ENCODE measurements at places on chromosomes 2 and 18.

DNA sequence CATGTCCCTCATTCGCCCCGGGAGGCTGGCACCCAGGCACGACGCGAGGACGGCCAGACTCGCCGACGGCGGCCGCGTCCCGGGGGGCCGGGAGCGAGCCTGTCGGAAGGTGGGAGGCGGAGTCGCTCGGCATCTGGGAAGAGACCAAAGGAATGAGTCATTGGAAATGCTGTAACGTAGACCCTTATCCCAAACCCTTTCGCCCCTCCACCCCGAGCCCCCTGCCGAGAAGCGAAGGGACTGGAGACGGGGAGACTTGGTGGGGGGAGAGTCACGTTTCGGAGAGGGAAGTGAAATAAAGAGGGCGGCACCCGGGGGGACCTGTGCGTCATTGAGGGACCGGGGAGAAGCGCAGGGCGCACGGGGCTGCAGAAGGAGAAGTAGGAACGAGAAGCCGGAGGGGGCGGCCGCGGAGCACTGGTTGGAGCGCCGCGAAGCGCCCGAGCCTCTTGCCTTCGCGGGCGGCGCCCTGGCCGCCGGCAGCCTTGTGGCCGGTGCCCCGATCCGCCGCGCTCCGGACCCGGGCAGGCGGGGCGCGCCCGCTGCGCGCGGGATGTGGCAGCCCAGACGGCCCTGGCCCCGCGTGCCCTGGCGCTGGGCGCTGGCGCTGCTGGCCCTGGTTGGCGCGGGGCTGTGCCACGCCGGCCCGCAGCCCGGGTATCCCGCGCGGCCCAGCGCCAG, at the start of gene EMILIN2:
EMILIN2 (plus strand) TSS at position 371 of the 681 bp plus-strand sequence; CDS start at position 554, 183 bp downstream.
- peak; percentile 27 for DNase-seq

DNA sequence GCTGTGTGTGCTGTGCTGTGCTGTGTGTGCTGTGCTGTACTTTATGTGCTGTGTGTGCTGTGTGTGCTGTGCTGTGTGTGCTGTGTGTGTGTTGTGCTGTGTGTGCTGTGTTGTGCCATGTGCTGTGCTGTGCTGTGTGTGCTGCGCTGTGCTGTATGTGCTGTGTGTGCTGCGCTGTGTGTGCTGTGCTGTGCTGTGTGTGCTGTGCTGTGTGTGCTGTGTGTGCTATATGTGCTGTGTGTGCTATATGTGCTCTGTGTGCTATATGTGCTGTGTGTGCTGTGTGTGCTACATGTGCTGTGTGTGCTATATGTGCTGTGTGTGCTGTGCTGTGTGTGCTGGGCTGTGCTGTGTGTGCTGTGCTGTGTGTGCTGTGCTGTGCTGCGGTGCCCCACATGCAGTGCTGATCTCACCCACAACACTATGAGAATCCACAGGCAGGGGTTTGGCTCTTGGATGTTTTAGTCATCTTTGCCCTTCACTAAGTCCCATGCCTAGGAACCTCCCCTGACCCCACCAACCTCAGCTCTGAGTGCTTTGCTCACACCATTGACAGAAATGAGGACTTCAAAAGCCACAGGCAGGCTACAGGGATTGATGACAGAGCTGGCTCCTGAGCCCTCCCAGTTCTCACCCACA, 30.5 kb upstream of the MAL start:
- DNase-seq, result no peak

DNA sequence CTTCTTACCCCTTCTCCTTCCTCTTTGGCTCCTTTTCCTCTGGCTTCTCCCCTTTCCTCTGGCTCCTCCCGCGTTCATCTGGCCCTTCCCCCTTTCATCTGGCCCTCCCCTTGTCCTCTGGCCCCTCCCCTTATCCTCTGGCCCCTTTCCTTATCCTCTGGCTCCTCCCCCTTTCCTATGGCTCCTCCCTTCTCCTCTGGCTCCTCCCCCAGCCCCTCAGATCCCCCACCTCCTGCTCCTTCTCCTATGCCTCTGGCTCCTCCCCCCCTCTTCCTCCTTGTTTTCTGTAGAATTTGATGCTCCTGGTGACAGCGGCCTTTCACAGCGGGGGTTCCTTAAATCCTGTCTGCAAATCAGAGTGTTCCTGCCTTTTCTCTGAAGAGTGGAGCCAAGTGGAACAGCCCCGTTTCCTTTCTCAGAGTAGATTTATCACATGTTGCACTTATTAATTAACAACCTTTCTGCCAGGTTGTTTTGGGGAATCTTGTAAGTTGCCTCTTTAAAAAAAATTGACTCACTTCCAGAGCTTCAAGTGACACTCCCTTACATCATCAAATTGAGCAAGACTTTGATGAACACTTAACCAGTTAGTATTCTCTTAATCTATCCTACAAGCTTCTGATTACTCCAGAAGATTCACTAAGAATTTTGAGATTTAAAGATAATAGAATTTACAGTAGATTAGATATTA, 27.9 kb downstream of the FABP1 start:
- no peak for DNase-seq

DNA sequence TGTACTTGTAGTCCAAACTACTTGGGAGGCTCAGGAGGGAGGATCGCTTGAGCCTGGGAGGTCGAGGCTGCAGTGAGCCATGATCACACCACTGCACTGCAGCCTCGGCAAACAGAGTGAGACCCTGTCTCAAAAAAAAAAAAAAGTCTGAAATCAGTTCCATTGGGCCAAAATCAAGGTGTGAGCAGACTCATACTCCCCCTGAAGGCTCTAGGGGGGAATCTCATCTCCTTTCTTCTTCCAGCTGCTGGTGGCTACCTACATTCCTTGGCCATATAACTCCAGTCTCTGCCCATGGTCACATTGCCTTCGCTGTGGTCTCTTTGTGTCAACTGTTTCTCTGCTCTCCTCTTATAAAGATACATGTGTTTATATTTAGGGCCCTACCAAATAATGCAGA, 234.0 kb downstream of the LRRTM1 start:
- no peak for DNase-seq

GRCh38 chr2:3214065-3214464, 163.6 kb downstream of the EIPR1 start:
- no peak for DNase-seq

- DNase-seq, result no peak
These were observed 32.0 kb upstream of the CCDC88A start for GRCh38 chr2:55451699-55452098.

DNA sequence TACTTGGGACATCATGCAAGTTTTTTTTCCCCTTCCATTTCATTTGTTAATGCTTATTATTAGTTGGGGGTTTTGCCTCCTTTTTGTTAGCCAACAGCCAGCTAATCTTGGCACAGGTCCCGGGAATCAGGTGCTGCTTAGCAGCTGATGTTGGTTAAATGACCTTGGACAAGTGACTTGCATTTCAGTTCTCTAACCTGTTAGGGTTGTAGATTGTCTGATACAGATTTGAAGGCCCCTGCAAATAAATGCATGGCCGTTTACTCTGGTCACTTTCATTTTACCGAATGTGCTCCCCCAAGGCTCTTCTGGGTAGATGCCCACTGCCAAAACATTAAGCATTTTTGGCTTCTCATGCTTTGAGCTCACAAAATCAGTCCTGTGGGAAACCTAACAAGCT, 120.9 kb downstream of the SPTBN1 start:
- DNase-seq, result no peak

DNA sequence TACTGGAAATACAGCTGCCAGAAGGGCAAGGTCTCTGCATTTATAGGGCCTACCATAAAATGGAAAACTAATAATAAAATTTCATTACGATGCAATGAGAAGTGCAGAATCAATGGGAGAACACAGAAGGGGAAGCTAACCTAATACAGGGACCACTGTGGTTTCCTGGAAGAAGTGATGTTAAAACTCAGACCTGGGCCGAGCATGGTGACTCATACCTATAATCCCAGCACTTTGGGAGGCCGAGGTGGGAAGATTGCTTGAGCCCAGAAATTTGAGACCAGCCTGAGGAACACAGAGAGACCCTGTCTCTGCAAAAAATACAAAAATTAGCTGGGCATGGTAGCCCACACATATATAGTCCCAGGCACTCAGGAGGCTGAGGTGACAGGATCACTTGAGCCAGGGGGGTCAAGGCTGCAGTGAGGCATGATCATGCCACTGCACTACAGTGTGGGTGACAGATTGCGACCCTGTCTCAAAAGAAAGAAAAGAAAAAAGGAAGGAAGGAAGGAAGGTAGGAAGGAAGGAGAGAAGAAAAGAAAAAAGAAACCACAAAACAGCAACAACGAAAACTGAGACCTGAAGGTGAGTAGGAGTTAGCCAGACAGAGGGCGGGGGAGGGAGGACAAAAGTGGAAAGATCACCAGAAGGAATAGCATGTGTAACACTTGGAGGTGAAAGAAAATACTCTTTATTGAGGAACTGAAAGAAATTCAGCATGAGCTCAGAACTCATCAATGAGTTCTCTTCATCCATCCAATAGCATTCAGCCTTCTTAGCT, 58.3 kb upstream of the DTNA start:
- DNase-seq, result no peak

- no peak for DNase-seq
These were observed 239.9 kb downstream of the KLHL29 start for GRCh38 chr2:23624915-23625314.

- no peak for DNase-seq
These were observed 390.7 kb downstream of the METTL4 start for GRCh38 chr18:2180586-2180985.

DNA sequence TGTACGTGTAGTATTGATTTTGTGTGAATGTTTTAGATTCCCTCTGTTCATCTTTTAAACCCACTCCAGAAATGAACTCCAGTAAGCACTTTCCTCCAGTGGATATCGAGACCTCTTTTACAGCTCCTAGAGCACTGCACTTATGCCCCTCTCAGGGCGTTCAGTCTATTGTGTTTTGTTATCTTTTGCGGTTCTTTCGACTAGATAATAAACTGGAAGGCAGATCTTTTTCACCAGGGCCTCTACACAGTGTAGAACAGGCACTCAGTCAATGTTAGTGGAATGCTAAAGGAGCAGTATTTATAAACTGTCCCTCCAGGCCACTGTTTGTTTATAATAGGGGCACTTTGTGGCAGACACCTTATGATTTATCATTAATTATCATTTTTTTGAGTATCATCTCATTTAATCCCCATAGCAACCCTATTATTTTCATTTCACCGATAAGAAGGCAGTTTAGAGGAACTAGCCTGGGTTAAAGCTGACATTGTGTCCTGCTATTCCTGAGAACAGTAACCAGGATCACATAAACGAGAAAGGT, 742 bp upstream of the SOS1 start:
- no peak for DNase-seq

- no peak for DNase-seq
These were observed 87.8 kb upstream of the SLC66A3 start for GRCh38 chr2:11067221-11068078.

DNA sequence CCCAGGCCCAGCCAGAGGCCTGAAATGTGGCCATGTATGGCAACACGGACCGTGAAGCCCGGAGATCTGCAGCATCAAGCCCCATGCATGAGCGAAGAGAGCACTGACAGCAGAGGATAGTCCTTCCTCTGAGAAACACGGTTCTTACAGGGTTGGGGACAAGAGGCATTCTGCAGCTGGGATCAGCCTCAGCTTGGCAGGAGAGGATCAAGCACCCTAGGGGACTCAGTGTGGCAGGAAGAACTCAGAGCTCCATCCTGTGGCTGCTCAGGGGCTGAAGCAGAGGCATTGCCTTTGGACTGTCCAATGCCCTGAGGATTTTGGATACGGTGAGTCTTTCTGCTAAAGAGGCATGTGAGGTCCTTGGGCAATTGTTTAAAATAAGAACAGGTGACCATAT, 368.7 kb downstream of the ZNF516 start:
- no peak for DNase-seq

GRCh38 chr2:69584127-69584889, 59.2 kb downstream of the AAK1 start:
- DNase-seq, result no peak

DNA sequence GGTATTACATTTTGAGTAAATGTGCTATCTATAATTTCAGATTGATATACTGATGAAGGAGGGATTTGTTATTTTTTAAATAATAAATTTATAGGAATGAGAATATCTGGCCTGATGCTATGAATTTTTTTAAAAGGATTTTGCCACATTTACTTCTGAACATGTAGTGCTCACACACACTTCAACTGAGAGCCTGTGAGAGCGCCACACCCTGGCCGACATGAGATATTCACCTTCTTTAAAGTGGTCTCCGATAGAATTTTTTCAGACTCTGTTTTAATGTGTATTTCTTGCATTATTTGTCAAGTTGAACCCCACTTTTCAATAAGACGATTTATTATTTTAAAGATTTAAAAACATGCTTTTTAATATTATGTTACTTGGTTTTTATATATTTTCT, 813.3 kb downstream of the DCC start:
- no peak for DNase-seq

- DNase-seq, result no peak
These were observed 66.9 kb downstream of the STK39 start for GRCh38 chr2:168180483-168180882.

GRCh38 chr2:86775338-86775737, 15.4 kb downstream of the CD8A start:
- DNase-seq, result no peak

DNA sequence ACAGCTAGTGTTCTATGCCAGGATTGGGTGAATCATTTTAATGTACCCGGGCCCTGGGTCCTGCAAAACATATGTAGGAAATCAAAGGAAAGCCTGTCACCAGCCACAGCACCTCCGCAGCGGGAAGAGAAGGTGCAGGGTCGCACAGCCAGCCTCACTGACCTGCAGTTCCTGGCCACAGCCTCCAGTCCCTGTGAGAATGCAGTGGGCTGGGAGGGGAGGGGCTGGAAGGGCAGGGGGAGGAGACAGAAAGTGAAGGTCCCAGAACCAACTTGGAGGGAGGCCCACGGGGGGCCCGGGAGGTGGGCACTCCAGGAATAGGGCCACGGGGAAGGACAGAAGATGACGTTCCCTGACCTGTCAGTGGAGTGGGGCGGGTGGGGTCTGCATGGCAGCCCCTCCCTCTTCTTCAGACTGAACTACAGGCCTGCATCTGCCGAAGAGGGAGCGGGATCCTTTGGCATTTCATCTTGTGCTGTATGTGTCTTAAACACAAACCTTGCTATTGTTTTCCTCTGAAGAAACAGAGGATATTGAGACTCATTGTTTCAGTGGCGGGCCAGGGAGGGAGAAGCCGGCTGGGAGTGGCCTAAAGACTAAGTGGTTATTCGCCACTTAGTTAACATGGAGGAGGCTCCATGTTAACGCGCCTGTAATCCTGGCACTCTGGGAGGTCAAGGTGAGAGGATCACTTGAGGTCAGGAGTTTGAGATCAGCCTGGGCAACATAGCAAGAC, 7.5 kb downstream of the MAL start:
- no peak for DNase-seq

GRCh38 chr2:75289771-75290170, 90.5 kb upstream of the TACR1 start:
- no peak for DNase-seq

DNA sequence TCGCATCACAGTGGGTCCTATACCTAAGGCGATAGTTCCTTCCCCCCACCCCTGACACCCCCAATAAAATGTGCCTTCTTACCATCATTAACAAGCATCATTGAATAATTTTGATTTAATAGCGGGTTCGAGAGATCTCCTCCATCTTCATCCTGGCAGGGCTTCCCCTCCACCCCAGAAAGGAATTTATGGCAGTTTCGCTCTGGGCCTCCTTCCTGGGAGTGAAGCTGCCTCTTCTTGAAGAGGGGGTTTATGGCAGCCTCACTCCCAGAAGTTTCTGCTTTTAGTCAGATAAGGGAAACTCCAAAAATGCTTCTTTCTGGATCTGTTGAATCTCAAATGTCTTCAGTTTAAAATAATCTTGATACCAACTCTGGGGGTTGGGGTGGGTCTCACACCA, 45.7 kb downstream of the RRM2 start:
- DNase-seq, result no peak

- peak; percentile 60 for DNase-seq
These were observed 127.6 kb upstream of the ITGA6 start for GRCh38 chr2:172299741-172300140.

Measured in hepatic stellate cell (primary cell).